ENCODE measurements at places on chromosomes 7 and 10.

DNA sequence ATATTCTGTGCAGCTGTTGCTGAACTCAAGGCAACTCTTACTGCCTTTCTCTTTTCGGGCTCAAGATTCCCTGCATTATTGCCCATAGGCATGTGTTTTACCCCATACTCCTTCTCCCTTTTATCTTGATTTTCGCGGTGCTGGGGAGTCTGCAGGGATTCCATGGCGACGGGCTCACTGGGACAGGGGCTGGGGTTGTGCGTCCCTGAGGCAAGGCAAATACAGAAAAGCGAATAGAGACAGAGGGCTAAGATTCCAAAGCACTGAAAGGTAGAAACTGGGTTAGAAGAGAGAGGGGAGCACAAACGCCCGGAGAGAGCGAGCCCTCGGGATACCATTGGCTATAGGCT lies 519 bp upstream of the RPP38 start:
- peak; percentile 67 for DNase-seq

- DNase-seq, result peak; percentile 75
Observed at GRCh38 chr10:61904733-61905725, 3.5 kb downstream of the ARID5B start.

- DNase-seq, result peak; percentile 24
Observed at GRCh38 chr7:142303650-142304049, 45.8 kb upstream of the PRSS58 start.

DNA sequence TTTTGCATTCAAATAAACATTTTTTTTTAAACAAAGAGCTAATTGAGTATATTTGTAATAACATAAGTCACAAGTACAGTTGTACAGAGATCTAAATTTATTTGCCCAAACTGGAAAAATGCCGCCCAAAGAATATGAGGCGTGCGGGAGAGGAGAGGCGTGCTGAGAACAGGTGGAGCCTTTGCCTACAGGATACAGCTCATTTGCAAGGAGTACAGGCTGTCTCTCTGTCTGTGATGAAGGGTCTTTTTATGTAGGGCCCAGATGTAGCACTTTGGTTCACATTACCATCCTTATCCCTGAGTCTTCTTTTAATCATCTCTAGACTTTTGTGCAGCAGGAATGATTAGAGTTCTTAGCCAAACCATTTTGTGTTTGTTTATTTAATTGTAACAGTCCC lies 58.2 kb downstream of the POU6F2 start:
- no peak for DNase-seq

GRCh38 chr7:29483219-29484104 lies 80.2 kb upstream of the PRR15 start:
- peak; percentile 26 for DNase-seq

- DNase-seq, result no peak
Observed at GRCh38 chr10:62456611-62457101, 82.5 kb downstream of the ZNF365 start.

DNA sequence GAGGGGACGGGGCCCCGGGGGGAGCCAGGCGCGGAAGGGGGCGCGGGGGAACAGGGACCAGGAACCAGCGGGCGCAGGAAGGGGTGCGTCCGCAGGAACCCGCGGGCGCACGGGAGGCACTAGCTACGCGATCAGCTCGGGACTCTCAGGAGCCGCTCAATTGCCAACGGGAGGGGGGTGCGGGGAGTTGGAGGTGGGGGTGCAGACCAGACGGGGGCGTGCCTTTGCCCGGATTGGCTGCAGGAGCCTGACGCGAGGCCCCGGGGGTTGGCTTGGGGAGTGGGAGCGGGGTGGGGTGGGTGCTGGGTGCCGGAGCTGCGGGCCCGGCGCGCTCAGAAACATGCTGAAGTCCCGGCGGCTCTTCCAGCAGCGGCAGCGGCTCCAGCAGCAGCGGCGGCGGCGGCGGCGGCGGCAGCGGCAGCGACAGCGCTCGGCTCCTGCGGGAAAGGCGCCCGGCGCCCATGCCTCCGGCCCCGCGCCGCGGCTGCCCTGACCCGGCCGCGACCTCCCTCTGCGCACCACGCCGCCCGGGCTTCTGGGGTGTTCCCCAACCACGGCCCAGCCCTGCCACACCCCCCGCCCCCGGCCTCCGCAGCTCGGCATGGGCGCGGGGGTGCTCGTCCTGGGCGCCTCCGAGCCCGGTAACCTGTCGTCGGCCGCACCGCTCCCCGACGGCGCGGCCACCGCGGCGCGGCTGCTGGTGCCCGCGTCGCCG lies at the start of gene ADRB1:
TSS of gene ADRB1 (plus strand) at position 335 of the 715 bp plus-strand sequence. CDS start at position 602, 267 bp downstream.
- DNase-seq, result peak; percentile 93

GRCh38 chr10:62735464-62736167 lies 68.9 kb upstream of the ADO start:
- no peak for DNase-seq

DNA sequence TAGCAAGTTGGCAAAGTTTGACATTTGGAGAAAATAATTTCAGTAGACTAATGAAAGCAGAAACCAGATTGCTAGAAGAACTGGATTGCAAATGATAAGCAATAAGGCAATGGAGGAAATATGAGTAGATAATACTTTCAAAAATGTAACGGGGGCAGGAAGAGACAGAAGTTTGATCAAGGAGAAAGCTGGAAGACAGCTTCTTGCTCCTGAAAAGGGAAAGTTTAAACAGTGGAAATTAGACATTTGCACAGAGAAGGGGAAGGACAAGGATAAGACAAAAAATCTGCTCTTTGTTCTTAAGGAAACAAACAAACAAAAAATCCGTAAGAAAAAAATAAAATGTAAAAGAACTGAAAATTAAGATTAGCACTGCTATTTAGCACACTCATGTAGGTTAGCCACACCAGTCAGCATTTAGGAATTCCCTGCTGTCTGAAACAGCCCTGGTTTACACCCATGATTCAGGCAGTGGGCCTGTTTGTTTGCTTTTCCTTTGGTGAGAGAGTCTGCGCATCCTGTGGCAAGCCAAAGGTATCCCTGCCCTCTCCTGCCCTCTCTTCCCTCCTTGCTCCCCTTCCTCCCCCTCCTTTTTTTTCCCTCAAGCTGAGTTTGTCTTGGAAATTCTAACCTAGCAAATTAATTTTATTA lies 104.3 kb upstream of the CAV2 start:
- DNase-seq, result peak; percentile 77

- peak; percentile 82 for DNase-seq
Observed at GRCh38 chr10:17943033-17943745, 8.5 kb upstream of the SLC39A12 start.

DNA sequence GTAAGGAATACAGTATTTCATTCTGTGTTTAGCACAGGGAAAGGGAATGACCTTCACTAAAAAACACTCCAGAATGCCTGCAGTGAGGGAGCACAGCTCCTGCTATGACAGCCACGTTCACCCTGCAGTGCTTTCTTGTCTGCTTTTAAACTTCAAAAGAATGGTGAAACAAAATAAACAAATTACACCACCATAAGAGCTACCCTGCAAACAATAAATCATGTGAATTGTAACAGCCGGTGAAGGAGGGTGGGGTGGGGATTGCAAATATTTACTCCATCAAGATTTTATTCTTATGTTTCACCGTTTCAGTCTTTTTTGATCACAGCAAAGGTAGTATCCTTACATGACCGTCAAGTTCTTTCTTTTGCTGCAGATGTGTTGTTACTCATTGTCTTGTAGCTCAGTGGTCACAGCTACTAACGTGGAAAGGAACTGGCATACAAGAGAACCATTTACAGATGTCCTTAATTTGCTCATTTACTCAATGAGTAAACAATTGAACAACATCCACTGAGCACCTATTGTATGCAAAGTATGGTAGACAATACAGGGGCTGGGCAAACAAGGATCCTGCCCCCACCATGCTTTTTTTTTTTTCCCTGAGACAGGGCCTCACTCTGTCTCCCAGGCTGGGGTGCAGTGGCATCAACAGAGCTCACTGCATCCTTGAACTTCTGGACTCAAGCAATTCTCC lies 4.1 kb upstream of the CHN2 start:
- peak; percentile 86 for DNase-seq

GRCh38 chr7:22234227-22234626 lies 122.7 kb downstream of the RAPGEF5 start:
- DNase-seq, result no peak

DNA sequence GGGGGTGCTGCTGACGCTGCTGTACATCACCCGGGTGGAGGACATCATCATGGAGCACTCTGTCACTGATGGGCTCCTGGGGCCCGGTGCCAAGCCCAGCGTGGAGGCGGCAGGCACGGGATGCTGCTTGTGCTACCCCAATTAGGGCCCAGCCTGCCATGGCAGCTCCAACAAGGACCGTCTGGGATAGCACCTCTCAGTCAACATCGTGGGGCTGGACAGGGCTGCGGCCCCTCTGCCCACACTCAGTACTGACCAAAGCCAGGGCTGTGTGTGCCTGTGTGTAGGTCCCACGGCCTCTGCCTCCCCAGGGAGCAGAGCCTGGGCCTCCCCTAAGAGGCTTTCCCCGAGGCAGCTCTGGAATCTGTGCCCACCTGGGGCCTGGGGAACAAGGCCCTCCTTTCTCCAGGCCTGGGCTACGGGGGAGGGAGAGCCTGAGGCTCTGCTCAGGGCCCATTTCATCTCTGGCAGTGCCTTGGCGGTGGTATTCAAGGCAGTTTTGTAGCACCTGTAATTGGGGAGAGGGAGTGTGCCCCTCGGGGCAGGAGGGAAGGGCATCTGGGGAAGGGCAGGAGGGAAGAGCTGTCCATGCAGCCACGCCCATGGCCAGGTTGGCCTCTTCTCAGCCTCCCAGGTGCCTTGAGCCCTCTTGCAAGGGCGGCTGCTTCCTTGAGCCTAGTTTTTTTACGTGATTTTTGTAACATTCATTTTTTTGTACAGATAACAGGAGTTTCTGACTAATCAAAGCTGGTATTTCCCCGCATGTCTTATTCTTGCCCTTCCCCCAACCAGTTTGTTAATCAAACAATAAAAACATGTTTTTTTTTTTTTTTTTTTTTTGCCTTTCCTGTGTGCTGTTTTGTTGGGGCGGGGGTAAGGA lies 55.8 kb downstream of the TSPAN15 start:
- DNase-seq, result peak; percentile 48

- no peak for DNase-seq
Observed at GRCh38 chr10:129521161-129522025, 54.4 kb downstream of the MGMT start.

DNA sequence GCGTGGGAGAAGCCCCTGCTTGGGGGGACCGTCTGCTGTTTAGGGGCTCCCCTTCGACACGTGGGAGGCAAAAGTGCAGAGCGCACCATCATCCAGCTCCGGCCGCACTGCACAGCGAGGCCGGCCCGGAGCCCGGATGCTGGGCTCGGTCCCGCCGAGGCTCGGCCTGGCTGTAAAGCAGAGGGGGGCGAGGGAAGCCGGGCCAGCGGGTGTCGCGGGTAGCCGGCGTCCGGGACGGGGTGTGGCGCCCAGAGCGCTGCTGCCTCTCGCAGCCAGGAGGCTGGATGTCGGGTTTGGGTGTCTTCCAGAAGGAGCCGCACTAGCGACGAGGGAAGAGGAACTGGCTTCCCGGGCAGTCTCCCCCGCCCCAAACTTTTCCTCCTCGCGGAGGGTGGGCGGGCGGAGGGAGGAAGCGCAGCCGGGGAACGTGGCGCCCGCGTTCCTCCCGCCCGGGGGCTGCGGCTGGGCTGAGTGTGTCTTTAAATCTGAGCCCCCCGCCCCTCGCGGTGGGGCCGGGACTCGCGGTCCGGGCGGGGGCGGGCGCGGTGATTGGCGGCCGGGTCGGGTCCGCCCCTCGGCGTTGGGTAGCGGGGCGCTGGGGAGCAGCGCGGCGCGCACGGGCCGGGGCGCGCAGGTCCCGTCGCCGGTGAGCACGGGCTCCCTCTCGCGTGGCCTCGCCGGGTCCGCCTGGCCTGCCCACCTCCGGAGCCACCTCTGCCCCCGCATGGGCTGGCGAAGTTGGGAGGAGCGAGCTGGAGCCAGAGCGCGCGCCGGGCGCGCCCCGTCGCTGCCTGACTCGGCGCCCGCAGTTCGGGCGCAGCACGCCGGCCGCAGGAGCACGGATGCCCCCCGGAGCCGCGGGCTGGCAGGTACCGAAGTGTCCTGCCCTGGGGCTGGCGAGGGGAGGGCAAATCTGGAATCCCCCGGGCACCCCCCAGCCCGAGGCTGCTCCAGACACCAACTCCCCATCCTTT lies at the start of gene PALD1:
TSS of gene PALD1 (plus strand) at position 577 of the 974 bp plus-strand sequence. CDS start 47,185 bp downstream, outside the sequence.
- DNase-seq, result peak; percentile 78

DNA sequence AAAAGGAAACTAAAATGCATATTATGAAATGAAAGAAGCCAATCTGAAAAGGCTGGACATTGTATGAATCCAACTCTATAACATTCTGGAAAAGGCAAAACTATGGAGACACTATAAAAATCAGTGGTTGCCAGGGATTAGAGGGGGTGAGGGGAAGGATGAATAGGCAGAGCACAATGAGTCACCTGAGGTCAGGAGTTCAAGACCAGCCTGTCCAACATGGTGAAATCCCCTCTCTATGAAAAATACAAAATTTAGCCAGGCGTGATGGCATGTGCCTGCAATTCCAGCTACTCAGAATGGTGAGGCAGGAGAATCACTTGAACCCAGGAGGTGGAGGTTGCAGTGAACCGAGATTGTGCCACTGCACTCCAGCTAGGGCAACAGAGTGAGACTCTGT lies 324.8 kb upstream of the PHYHIPL start:
- no peak for DNase-seq

DNA sequence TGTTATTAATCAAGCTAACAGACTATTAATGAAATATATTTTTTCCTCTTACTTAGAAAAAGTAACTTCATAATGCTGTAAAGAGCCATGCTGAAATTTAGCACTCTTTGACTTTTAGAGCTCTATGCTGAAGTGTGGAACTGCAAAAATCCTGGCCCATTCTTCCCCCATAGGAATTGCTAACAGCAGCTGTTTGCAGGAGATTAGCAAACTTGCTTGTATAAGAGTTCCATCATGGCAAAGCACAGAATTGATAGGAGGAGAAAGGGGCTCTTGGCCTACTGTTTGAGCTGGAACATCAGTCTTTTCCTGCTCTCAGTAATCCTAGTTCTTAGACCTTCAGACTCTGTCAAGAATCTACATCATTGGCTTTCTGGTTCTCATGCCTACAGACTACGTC lies 18.3 kb upstream of the GNAT3 start:
- DNase-seq, result no peak

- DNase-seq, result no peak
Observed at GRCh38 chr10:23412223-23412622, 26.7 kb upstream of the OTUD1 start.

DNA sequence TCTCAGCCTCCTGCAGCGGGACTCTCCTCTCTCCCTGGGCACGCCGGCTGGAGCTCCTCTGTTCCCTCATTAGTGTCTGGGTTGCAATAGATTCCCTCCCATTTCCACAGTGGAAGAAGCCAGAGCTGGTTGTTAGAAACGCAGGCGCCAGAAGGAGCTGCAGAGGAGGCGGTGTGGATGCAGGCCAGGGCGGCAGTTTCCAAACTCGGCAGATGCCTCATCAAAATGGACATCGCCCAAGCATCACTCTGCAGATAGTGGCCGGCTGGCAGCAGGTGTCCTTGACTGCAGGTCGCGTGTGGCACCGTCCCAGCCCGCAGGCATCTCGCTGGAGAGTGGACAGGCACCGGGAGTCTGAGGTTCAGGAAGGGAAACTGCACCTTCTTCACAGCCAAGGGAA lies 201.8 kb downstream of the TCERG1L start:
- no peak for DNase-seq

DNA sequence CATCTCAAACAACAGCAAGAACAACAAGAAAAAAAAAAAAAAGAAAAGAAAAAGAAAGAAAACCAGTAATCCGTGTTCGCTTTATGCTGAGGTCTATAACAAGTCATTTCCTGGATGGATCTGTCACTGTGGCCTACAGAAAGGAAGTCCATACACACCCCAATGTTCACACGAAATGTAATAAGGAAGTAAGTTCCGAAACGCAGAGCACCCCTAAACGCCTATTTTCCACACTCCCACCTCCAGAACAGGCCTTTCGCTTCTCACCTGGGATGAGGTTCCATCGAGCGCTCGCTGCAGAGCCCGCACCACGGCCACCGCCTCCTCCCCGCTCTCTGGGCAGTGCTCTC lies 735 bp downstream of the ZNF394 start:
- DNase-seq, result no peak

Measured in DMS53 (cell line).